Ovary (tissue), 10 donors: ENCODE measurements at places on chromosomes 1 and 21. TPM values are rescaled to one million over a fixed set of nuclear protein-coding genes. Genes with fewer than 3 reads are reported as not detected.

Gene ITLN2
- 3.4 TPM for polyA plus RNA-seq

DNA sequence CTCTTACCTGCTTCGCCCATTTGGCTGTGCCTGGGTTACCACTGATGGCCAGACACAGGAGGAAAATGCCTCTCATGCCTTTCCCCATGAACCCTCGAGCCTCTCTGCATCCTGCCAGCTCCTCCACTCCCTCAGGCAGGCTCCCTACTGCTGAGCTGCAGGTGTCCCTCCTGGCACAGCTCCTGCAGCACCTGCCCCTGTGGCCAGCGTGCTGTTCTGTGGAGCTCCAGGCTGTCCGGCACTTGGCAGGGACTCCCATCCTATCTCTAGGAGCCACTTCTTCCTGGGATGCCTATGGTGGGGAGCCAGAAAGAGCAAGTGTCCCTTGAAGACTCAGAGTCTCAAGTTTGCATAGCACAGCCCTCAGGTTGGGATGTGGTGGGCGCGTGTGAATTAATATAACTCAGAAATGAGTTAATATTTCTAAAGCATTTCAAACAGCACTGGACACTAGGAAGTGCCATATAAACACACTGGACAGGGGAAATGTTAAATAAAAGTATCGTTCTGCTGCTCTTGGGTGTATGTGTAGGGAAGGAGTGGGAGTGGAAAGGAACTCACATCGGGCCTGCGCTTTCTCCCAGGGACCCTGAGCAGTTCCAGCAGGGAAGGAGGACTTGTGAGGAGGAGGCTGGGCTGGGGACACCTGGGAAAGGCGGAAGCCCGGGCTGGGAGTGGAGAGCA, 2.7 kb downstream of the LRRC71 start:
- no peak for DNase-seq

DNA sequence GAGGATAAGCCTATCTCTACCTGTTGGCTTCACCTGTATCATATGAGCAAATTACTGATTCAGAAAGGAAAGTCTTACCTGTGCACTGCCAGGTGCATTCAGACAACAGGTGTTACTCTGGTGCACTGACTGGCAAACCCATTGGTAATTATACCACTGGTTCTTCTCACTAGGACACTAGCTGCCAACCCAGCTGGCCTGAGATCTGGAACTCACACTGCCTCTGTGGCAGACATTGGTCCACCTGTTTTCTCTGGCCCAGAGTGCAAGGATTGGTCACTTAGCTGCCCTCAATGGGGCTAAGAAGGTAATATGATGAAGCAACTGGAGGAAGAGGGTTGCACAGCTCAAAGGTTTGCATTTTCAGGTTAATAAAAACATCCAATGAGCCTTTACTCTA, 140.2 kb upstream of the DNAH14 start:
- DNase-seq: no peak

GRCh38 chr1:241423541-241424479, 66.8 kb upstream of the RGS7 start:
- no peak for DNase-seq

DNA sequence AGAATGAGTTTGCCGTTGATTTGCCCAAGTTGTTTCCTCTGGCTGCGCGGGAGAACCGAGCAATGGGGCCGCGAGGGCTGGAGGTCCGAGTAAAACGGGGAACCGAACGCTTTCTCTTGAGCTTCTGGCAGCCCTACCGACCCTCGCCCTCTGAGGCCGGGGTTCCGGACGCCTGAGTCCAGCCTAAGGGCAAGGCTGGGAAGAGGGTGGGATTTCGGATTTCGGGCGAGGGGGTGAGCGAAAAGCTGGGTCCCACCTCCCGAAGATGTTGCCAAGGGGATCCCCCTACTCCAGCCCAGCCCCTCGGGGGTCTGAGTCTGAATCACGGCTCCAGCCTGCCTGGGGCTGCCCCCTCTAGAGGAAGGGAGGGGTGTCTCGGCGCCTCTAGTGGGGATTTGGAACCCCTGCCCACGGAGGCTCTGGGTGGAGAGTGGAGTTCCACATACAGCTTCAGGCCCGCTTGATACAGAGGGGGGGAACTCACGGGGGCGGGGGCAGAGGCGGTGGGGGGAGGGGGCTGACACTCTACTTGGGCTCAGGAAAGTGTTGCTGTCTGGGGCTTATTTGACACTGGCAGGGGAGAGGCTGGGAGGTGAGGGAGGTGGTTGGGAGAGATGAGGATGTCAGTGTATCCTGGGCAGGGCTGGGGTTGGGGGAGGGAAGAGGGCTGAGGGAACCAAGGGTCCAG, 617 bp downstream of the KIRREL1 start:
- peak; percentile 66 for DNase-seq

- DNase-seq: peak; percentile 68
These were observed 20.2 kb downstream of the NUAK2 start for GRCh38 chr1:205301205-205301821.

GRCh38 chr1:16092097-16092922, 18.9 kb upstream of the FAM131C start:
- DNase-seq: no peak

DNA sequence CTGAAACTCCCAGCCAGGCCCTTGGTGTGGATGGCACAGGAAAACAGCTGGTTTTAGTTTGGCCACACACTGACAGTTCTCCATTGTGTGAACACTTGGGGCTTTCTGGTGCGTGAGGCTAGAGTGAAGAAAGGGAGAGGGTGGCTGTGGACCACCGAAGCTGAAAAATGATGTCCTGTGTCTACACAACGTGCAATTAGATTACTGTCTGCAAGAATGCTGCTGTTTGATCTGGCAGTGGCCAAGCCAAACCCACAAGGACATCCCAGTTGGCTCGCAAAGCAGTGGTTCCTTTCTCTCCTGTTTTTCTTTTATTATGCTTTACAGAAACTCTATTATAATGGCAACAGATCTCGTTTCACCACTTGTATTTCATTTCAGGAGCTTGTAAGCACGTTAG, 58.9 kb downstream of the ERG start:
- DNase-seq: no peak

Gene ELK4
- polyA plus RNA-seq: 5.8 TPM

Gene REN
- polyA plus RNA-seq: 2.9 TPM

- DNase-seq: no peak
These were observed 92.0 kb downstream of the KIF1B start for GRCh38 chr1:10302416-10302815.

DNA sequence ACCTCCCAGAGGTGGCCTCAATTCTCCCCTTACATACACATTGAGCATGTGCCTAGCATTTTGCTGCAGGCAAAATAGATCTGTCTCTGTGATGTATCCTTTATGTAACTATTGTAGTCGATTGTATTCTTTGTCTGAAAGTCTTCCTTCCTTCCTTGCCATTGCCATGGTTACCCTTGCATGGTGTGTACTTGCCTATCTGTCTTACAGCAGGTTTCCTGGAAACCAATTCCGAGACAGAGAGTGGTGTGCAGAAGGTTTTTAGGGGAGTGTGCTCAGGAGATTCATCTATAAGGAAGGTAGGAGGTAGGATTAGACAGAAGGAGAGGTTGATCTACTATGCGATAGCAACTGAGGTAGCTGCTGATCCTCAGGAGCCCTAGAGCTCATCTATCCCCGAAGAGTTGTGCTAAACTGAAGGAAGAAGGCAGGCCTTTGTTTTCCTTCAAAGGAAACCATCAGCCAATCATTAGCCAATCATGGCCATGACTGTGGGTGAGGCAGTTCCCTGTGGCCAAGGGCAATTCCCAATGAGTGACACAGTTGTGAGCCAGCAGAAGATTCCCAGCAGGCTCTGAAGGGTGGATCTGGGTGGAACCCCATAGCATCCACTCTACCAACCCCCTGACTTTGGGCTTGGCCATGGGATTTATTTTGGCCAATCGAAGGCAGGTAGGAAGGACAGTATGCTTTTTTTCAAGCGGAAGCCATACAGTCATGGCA, 15.0 kb downstream of the CITED4 start:
- DNase-seq: no peak

Gene RPE65
- polyA plus RNA-seq: 0.05 TPM

GRCh38 chr1:215728169-215728568, 161.1 kb downstream of the KCTD3 start:
- DNase-seq: no peak

DNA sequence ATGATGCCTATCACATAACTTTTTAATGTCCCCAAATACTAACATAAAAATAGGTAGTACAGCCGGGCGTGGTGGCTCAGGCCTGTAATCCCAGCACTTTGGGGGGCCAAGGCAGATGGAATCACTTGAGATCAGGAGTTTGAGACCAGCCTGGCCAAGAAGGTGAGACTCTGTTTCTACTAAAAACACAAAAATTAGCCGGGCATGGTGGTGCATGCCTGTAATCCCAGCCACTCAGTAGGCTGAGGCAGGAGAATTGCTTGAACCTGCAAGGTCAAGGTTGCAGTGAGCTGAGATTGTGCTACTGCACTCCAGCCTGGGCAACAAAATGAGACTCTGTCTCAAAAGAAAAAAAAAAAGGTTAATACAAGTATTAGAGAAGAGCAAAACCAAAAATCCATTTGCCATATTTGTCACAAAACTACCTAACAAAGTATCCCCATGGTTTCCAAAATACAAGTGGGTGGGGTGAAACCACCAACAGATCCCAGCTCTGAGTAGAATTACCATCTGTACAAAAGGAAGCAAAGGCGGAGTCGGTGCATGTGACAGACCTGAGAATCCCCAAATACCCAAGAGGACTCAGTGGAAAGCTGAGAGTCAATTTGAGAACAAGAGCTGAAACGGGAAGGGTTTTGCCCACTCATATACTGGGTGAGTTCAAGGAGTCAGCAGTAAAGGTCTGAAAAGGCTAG, 113.2 kb downstream of the TOMM20 start:
- no peak for DNase-seq

DNA sequence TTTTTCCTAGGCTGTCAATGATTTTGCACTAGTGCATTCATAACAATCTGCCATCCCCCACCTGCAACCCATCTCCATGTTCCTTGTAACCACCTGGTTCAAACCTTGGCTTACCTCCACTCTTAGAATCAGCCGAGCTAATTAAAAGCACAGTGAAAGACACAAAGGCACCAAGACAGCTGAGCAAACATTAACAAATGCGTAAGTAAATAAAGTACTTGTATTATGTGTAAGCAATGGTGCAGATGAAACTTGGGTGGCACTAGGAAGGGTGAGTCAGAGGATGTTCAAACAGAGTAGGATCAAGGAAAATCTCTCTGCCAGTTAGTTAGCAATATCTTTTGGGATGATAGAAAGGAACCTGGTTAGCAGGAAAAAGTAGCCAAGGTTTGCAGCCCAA, 5.1 kb upstream of the FOXJ3 start:
- DNase-seq: no peak

- DNase-seq: peak; percentile 60
These were observed 1.9 kb upstream of the IRF2BP2 start for GRCh38 chr1:234611847-234612351.

Gene TRIM17
- 0.72 TPM for polyA plus RNA-seq

- DNase-seq: no peak
These were observed 55.9 kb downstream of the GON4L start for GRCh38 chr1:155801149-155801548.

DNA sequence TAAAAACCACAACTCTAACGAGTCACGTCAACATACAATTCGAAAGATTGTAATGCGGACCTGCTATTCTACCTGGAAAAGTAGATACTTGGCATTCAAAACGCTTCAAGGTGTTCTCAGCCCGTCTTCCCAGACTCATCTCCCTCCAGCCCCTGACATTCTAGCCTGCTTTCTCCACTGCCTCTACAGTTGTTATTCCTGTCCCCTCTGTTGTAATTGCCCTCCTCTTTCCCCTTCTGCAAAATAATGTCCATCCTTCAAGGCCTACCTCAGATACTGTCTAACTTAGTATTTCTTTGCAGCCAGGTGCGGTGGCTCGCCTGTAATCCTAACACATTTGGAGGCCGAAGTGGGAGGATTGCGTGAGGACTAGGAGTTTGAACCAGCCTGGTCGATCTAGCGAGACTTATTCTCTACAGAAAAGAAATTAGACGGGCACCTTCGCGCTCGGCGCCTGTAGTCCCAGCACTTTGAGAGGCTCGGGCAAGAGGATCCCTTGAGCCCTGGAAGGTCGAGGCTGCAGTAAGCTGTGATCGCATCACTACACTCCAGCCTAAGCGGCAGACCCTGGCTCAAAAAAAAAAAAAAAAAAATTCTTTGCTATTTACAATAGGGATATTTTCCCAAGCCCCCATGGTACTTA, 756 bp upstream of the RBM34 start:
- DNase-seq: no peak

Gene SELP
- polyA plus RNA-seq: 19.7 TPM

DNA sequence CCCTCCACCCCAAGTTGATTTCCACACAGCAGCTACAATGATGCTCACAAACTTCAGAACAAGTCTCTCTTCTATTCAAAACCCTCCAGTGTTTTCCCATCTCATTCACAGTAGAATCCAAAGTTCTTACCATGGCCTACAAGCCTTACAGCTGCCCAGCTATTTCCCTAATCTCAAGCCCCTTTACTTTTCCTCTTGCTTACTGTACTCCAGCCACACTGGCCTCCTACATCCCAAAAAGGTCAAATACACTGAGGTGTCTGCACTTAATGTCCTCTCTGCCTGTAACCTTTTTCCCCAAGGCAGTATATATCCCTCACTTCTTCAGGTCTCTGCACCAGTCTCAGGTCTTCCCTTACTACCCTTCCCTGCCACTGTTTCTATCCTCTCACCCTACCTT, 2.6 kb downstream of the RAP1A start:
- DNase-seq: no peak

DNA sequence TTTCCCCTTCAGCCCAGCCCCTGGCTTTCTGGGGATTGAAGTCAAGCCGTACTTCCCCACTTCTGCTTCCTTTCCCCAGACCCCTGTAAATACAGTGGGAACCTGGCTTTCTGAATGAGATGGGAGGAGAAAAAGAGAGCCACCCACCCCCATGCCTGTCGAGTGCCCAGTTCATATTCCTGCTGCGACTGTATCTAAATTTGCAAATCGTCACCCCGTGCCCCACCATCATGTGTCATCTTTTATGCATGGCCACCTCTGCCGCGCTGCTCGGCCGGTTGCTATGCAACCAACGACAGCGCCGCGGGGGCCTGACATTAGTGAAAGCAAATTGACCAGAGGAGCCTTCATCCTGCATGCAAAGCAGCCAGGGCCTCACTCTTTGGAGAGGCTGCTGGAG, 143.0 kb downstream of the ELAVL4 start:
- no peak for DNase-seq

- no peak for DNase-seq
These were observed 4.5 kb downstream of the EPHA2 start for GRCh38 chr1:16151196-16151994.

Gene BTBD8
- 2.5 TPM for polyA plus RNA-seq

GRCh38 chr1:101453844-101454243, 217.0 kb downstream of the S1PR1 start:
- DNase-seq: no peak

DNA sequence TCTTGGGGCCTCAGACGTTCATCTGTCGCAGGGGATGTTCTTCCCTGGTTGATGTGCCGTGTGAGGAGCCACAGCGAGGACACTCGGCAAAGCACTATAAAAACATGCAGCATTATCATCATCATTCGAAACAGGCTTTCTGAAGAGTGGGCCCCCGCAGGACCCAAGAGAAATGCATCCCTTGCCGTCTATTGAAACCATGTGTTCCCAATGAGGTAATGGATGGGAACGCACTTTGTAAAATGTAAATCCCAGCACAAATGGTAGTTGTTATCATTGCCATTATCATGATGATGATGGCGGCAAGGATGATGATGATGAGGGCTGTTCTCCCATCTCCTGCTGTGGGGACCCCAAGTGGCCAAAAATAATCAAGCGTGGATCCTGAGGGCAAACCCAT, 76.8 kb downstream of the GLIS1 start:
- no peak for DNase-seq

GRCh38 chr21:29316806-29317205, 18.1 kb downstream of the BACH1 start:
- DNase-seq: no peak
